ENCODE measurements at places on chromosomes 7 and 10.

GRCh38 chr10:99758211-99758891 is 24.1 kb upstream of the ABCC2 start:
- DNase-seq: no peak

GRCh38 chr10:91381257-91381891 is 28.8 kb upstream of the HECTD2 start:
- DNase-seq: no peak

GRCh38 chr10:96850825-96851224 is 18.7 kb downstream of the LCOR start:
- DNase-seq: peak; percentile 10

DNA sequence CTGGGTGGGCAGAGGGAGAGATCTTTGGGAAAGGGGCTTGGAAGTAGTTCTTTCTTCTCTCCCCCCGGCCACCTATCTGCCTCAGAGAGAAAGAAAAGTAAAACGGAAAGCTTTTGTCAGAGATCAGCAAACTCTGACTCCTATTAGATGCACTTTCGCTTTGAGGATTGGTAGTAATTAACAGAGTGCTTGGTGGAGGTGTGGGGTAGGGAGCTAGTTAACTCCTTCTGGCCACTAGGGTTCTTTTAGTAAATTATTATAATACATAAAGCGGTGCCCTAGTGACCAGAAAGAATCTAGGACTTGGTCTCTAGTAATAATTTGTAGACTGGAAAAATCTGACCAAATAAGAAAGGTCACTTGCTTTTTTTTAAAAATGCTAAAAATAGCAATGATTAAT is 54.6 kb downstream of the CPVL start:
- DNase-seq: no peak

- peak; percentile 30 for DNase-seq
Observed at GRCh38 chr7:66265566-66265965, 60.4 kb downstream of the TPST1 start.

- no peak for DNase-seq
Observed at GRCh38 chr7:155489862-155490696, 32.1 kb downstream of the EN2 start.

DNA sequence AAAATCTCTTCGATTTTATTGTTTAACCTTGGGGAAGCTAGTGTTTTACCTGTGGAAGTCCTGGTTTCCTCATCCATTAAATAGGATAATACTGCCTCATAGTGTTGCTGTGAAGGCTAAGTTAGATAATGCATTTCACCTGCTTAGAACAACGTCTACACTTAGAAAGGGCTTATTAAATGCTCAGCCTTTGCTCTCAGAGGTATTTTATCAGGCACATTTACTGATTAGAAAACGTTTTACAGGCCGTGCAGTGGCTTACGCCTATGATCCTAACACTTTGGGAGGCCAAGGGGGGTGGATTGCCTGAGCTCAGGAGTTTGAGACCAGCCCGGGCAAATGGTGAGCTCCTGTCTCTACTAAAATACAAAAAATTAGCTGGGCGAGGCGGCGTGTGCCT is 144.4 kb downstream of the INSYN2A start:
- DNase-seq: no peak

GRCh38 chr10:67779465-67780203 is 58.4 kb downstream of the DNAJC12 start:
- DNase-seq: peak; percentile 74

- no peak for DNase-seq
Observed at GRCh38 chr10:72841487-72841886, 52.1 kb upstream of the OIT3 start.

GRCh38 chr10:3782451-3783315 is 2.3 kb downstream of the KLF6 start:
- peak; percentile 63 for DNase-seq

DNA sequence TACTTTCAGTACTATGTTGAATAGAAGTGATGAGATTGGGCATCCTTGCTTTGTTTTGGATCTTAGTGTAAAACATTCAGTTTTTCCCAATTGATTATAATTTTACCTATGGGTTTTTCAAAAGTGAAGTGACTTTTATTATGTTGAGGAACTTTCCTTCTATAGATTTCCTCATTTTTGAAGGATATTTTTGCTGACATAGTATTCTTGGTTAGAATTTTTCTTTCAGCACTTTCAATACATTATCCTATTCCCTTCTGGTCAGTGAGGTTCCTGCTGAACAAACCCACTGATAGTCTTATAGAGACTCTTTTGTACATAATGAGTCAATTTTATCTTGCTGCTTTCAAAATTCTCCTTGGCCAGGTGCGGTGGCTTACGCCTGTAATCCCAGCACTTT is 297.2 kb downstream of the SUGCT start:
- DNase-seq: no peak

DNA sequence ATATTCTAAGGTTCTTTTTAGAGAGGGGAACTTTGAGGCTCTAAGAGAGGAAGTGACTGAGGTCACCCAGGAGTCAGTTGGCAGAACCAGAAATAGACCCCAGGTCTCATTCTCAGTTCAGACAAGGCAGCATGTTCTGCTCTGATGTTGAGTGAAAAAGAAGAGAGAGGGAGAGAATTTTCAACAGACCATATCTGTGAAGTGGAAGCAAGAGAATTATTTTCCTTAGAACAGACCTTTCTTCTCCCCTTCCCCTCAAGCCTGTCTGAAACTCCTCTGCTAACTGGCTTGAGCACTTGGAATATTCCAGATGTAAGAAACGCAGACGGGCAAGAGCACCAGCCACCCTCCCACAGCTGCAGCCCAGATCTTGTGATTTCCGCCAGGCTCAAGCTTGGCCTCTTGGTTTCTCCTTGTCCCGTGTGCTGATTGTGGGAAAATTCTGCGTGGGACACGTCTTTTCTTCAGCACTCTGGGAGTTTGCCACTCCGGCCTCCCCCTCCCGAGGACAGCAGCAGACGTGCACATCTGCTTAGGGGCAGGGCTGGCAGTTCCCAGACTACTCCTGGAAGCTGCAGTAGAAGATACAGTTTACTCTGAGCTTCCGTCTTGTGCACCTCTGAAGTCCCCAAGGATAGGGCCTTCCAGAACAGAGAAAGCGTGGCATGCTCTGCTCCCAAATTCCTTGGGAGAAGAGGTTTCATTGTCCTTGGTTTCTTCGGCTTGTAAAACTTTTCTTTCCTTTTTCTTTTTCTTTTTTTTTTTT is 22.7 kb upstream of the IKZF1 start:
- no peak for DNase-seq

DNA sequence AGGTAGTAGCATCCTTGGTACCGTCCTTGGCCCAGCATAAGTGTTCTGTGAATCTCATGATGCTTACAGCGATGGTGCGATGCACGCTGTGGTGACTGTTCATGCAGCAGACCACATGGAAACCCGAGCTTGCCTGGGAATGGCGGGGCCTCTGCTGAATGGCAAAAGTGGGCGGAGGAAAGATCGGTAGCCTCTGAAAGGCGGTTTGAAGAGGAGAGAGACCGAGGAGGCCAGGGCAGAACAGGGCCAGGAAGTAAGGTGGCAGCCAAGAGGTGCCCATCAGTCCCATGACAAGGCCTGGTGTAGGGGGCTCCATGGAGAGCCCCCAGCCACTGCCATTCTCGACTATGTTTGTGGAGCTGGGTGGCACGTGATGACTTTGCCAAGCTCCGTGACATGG is 33.2 kb upstream of the CNPY1 start:
- no peak for DNase-seq

DNA sequence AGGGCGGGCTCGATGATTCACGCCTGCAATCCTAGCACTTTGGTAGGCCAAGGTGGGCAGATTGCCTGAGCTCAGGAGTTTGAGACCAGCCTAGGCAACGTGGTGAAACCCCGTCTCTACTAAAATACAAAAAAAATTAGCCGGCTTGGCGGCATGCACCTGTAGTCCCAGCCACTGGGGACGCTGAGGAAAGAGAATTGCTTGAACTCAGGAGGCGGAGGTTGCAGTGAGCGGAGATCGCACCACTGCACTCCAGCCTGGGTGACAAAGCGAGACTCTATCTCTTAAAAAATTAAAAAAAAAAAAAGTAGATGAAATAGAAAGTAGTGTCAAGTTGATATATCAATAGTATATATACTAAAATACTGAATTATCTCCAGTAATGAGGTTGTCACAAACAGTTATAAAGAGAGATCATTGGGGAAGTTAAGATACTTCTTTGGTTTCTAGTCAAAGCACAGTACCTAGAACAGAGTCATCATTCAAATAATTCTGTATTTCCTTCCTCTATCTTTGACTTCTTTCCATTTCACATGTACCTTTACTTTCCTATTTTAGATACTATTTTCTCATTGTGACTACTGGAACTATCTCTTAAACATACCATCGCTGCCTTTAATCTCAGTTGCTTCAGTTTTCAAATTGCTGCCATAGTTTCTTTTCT is 491.7 kb downstream of the GRM8 start:
- no peak for DNase-seq

- no peak for DNase-seq
Observed at GRCh38 chr7:136342251-136342650, 365.1 kb upstream of the MTPN start.

DNA sequence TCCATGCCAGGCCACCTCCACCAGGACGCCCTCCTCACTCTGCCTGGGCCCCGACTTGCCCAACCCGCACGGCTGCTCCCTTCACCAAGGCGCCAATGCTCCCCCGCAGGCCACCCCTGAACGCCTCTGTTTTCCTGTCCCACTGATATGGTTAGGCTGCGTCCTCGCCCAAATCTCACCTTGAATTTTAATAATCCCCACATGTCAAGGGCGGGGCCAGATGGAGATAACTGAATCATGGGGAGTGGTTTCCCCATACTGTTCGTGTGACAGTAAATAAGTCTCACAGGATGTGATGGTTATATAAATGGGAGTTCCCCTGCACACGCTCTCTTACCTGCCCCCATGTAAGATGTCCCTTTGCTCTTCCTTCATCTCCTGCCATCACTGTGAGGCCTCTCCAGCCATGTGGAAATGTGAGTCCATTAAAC is 29.8 kb downstream of the RSU1 start:
- no peak for DNase-seq

DNA sequence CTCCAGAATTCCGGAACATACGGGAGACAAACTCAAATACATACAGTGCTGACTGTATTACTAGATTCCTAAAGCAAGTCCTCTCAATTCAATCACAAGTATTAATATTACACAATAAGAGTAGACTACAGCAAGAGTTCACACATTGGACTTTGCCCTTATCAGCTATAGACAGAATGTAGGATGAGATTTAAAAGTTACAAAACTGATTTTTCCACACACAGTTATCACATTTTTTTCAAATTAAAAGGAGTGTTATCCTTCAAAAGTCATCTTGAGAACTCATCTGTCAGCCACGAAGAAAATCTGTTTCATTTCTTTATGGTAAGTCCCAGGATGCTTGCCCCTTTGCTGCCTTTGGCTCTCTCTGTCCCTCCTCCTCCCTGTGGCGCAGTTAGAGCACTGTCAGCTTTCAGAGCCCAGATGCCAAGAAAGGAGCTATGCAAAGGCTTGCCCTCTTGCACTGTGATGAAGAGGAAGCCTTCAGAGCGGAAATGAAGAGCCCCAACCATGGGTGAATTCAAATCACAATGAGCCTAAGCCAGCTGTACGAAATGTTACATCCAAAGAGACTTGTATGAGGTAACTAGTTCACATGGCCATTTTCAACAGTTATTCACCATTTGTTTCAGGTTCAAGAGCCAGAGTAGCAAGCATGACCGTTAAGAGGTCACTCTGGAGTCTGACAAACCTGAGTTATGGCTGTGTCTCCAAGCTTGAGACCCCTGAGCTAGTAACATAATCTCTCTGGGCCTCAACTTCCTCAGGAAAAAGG is 10.7 kb downstream of the NCOA4 start:
- no peak for DNase-seq

- no peak for DNase-seq
Observed at GRCh38 chr7:83109352-83109751, 53.3 kb downstream of the PCLO start.

DNA sequence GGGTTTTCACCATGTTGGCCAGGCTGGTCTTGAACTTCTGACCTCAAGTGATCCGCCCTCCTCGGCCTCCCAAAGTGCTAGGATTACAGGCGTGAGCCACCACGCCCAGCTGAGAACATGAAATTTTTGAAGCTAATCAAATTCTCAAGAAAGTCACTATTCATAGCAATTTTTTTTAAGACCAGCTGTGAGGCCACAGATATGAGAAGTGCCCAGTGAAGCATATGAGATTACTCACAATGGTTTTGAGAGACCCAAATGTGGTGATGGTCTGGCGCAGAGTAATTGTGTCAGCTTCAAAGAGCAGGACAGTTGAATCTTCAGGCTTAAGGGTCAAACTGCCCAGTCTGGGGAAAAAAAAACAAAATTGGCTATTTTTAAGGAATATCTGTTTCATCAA is 16.2 kb downstream of the NCOA4 start:
- DNase-seq: no peak

DNA sequence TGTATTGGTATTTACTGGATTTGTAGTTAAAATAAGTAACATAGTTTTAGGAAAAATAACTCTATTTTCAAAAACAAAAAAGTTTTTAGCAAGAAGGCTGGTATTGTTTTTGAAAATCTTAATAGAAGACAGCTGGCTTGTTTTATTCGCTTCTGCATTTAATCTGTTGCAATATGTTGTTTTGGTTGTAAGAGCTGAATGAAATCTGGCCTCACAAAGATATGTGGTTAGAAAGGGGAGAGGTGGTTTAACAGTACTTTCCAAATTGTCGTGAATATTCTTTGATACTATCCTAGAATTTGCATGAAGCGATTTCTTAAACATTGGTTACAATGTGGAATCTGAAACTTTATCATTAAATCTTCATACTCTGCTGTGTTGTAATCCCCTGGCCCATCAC is 355.9 kb upstream of the FZD8 start:
- no peak for DNase-seq

DNA sequence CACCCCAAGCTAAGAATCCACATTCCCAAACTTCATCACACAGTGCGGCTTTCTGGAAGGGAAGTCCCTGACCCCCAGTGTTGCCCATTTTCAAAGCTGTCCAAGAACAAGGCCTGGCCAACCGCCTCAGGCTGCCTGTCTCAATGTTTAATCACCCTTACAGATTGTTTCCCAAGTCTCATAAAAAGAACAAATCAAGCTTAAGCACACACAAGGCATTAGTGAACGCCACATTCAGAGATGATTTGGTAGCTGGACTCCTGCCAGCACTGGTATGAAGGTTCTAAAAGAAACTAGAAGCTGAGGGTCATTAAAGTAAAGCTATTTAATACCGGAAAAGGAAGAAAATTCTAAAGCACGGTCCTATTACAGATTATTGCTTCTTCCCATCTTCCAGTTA is 35.6 kb downstream of the C10orf90 start:
- no peak for DNase-seq

GRCh38 chr7:140213684-140214074 is 36.9 kb upstream of the KDM7A start:
- DNase-seq: no peak

- no peak for DNase-seq
Observed at GRCh38 chr7:1512781-1513656, 8.8 kb upstream of the INTS1 start.

GRCh38 chr10:89502549-89502948 is 32.8 kb downstream of the SLC16A12 start:
- DNase-seq: no peak
